Fibroblast of skin of left quadriceps (primary cell): ENCODE measurements at places on chromosomes 13 and 19.

- no peak for DNase-seq
Observed at GRCh38 chr13:94268661-94269060, 210.8 kb downstream of the DCT start.

GRCh38 chr19:31583148-31583547 lies 233.9 kb upstream of the TSHZ3 start:
- DNase-seq, result no peak

- no peak for DNase-seq
Observed at GRCh38 chr19:14536926-14537692, 7.7 kb downstream of the TECR start.

DNA sequence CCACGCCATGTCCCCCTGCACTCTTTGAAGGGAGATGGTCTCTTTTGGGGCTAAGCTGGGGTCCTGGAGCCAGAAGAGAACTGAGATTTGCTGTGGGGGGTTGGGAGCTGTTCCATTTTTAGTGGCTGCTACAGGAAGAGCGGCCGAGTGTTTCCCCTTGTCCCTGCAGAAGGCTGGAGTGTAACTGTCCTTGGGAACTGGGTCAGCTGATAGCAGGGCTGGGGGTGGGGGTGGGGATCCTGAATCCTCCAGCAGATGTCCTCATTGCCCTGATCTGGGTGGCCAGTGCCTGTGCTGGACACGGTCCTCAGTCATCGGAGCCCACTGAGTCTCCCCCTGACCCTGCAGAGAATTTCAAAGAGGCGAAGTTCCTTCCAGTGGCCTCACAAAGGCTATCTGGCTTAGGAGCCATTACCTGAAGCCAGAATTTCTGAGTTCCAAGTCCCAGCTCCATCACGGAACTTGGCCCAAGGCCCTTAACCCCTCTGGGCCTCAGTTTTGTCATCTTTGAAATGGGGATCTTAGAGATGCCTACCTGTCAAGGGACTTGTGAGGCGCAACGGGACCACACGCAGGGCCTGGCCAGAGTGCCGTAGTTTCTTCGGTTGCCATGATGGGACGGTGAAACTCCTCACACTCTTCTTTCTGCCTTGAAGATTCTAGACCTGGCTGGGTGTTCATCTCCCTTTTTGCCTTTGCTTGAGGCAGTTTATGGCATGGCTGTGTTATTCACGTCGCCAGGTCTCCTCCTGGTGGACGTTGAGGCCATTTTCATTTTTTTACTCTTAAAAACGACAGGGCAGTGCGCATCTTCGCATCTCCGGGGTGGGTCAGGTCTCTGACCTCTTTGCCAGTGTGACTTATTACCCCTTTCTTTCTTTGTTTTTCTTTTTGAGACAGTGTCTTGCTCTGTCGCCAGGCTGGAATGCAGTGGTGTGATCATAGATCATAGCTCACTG lies 51.9 kb downstream of the DNM2 start:
- no peak for DNase-seq

DNA sequence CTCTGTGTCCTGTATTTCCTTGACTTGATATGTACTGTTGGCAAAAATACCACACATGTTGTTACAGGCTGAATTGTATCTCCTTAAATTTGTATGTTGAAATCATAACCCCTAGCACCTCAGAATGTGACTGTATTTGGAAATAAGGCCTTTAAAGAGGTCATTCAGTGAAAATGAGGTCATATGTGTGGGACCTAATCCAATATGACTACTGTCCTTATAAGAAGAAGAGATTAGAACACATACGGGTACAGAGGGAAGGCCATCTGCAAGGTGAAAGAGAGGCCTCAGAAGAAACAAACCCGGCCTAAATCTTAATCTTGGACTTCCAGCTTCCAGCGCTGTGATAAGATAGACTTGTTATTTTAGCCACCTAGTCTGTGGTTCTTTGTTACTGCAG lies 202.5 kb downstream of the NUFIP1 start:
- no peak for DNase-seq

DNA sequence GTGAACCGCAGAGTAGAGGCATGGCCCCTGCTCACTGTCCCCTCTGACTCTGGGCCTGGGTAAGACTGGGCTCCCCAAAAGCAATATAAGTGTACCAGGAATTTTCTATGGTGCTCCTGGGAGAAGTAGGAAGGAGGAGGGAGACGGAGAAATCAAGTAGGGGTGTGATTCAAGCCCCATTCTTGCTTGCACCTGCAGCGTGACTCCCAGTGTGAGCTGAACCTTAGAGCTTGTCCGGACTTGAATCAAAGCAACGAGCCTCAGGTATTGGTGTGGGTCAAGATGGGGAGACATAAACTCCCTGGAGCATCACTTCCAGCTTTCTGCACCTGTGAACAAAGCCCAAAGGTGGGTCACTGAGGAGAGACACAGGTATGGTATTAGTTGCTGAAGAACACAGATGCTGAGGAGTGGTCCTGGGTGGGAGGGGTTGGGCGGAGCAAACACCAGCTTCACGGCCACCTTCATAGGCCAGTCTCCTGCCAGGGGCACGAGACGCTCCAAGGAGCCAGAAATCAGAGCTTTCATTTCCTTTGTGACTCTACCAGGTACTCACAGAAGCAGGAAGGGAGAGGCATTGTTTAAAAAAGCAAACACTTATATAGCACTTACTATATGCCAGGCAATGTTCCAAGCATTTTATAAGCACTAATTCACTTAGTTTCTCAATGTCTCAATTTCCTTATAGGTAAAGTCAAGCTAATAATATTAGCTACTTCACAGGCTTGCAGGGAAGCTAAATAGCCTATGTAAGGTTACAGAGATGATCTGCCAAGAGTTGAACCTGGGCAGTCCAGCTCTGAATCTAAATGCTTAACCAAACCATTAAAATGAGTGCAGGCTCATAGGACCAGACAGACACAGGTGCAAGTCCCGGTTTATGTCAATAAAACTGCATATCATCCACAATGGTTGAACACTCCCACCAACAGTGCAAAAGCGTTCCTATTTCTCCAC lies 775.3 kb downstream of the UQCRFS1 start:
- DNase-seq, result no peak

- no peak for DNase-seq
Observed at GRCh38 chr13:107867701-107868661, 347.4 kb downstream of the LIG4 start.

DNA sequence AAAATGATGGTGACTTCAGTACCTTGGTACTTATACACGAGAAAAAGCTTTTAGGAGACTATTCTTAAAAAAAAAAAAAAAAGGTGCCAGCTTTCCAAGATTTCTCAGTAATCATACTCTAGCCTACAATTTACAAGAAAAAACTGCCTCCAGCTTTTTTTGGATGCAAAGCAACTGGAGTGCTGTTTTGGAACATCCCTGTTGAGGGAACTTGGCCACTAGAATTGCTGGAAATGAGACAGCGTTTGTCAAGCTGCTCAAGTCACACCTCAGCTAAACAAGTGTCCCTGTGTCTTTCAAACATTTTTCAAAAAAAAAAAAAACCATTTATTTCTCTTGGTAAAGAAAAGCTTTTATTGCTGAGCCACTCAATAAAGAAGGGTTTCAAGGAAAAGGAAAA lies 413.1 kb upstream of the ARGLU1 start:
- DNase-seq, result no peak

GRCh38 chr19:1470305-1471009 lies 8.6 kb downstream of the C19orf25 start:
- no peak for DNase-seq

DNA sequence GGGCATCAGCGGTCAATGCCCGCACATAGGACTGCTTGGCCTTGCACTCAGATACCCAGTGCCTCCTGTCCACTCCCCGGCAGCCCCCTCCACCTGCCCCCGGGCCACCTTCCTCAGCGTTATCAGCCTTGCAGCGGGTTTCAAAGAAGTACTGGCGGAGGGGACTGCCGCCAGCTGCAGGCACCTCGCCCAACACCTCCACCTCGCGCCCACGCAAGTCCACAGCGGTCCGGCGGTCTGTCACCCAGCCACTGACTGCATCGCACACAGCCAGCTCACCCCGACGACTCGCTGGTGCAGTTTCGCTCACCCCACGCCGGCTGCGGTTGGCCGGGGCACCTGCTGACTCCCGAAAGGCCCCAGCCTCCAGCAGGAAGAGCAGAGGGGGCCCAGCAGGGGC lies 3.2 kb downstream of the NTF4 start:
- no peak for DNase-seq

- DNase-seq, result peak; percentile 90
Observed at GRCh38 chr13:47673009-47673850, 327.8 kb downstream of the SUCLA2 start.

- no peak for DNase-seq
Observed at GRCh38 chr13:92255526-92255925, 857.1 kb downstream of the GPC5 start.

GRCh38 chr13:43074824-43075510 lies 51.6 kb downstream of the DNAJC15 start:
- no peak for DNase-seq

DNA sequence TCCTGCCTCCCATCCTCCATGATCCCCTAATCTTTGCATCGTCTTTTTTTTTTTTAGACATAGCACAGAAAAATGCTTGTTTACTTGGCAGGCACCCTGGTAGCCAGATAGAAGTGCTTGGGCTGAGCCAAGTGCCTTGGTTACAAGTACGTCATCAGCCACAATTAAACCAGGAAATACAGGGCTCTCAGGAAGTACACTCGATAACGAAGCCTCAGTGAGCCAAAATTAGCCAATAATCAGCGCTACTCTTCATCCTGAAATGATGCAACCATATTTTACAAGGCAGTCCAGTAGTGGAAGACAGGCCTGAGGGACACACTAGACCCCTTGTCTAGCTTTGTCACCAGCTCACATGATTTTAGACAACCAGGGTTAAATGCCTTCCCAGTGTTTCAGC lies 194.0 kb upstream of the NBEA start:
- no peak for DNase-seq

DNA sequence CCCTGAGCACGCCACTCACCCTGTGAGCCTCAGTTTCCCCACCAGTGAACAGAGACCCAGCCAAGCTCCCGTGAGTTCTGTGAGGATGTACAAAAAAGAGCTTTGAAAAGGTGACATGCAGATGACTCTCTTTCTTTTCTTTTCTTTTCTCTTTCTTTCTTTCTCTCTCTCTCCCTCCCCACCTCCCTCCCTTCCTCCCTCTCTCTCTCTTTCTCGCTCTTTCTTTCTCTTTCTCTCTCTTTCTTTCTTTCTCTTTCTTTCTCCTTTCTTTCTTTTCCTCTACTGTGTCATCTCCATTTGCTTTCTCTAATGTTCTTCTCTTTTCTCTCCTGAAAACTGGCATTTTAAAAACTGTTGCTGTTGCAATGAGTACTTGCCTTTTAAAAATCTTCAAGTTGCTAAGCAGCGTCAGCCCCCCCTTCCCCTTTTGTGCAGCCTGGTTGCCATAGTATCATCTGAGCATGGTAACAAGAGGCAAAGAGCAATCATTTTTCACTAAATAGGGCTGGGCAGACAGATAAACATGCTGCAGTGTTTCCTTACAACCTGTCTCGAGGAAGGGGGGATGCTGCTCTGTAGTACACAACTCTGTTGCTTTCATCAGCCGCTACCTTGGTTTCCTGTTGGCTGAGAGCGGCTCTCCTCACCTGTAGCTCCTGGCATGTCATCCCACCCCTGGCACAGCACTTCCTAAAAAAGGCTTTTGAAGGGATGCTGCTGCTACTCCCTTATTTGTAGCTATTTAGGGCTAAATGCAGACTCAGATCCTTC lies 108.7 kb upstream of the MBNL2 start:
- no peak for DNase-seq

GRCh38 chr13:102825921-102826706 lies 19.7 kb upstream of the ERCC5 start:
- DNase-seq, result peak; percentile 88

GRCh38 chr19:42067315-42067888 lies 2.6 kb downstream of the GRIK5 start:
- no peak for DNase-seq

DNA sequence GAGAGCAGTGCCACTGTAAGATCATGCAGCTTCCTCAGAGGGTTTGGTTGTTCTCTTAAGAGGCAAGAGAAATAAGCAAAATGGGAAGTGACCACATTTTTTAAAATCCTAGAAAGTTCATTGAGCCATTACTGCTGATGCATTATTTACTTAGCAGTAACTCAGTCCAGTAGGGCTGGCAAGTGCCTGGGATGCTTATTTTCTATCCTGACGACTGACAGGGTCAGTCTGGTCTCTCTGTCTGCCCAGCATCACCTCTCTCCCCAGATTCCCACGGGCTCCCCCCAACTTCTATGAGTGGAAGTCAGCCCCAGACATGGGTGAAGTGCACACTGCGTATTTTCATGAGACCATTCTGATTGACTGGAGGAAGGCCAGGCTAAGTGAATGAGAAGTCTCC lies 10.4 kb downstream of the SHISA2 start:
- DNase-seq, result no peak

DNA sequence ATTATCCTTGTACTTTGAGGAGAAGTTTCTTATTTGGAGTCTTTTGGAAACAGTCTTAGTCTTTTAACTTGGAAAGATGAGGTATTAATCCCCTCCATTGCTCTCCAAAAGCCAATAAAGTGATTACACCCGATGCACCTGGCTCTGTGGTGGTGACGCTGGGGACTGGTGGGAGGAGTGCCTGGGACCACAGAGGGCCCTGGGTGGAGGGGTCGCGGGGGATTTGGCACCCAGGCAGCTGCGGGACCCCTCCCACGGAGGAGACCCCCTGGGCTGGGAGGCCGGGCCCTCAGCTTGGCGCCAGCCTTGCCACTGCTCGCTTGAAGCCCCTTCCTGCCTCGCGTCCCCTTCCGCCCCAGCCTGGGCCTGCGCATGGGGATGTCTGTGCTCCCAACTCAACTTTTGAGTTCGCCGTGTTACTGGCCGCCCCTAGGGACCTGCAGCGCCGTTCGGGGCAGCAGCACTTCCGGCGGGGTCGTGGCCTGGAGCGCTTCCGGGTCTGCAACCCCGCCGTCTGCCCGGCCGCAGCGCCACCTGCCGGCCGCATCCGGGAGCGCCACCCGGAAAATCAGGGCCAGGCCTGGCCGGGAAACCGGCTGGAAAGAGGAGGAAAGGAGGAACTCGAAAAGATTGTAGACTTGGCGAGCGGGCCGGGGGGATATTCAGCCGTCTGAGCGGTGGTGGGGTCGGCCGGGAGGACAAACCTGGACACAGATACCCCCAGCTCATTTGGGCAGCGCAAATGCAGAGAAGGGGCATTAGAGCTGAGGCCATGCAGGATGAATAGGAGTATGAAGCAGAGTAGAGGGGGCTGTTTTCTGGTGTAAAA lies 8.4 kb downstream of the PEAK3 start:
- DNase-seq, result no peak

GRCh38 chr13:72963762-72964161 lies 95.0 kb upstream of the KLF5 start:
- no peak for DNase-seq

- DNase-seq, result no peak
Observed at GRCh38 chr19:21751384-21751783, 16.0 kb downstream of the ZNF100 start.

DNA sequence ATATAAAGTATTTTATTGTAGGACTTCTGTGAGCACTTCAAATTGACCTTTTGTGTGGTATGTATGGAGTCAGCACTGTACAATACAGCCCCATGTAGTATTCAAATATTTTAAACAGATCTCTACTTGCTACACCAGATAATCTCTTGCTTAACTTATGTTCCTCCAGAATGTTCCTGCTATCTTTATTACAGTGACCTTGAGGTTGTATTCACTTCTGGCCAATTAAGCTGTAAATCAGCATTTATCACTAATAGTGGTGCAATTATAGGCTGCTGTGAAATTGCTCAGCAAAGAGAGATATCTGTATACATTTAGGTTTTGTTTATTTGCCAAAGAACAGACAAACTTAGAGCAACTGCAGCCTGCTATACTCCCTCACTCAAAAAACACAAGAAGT lies 1218.6 kb downstream of the PCDH17 start:
- no peak for DNase-seq
